ENCODE measurements at places on chromosomes 11 and 22.

DNA sequence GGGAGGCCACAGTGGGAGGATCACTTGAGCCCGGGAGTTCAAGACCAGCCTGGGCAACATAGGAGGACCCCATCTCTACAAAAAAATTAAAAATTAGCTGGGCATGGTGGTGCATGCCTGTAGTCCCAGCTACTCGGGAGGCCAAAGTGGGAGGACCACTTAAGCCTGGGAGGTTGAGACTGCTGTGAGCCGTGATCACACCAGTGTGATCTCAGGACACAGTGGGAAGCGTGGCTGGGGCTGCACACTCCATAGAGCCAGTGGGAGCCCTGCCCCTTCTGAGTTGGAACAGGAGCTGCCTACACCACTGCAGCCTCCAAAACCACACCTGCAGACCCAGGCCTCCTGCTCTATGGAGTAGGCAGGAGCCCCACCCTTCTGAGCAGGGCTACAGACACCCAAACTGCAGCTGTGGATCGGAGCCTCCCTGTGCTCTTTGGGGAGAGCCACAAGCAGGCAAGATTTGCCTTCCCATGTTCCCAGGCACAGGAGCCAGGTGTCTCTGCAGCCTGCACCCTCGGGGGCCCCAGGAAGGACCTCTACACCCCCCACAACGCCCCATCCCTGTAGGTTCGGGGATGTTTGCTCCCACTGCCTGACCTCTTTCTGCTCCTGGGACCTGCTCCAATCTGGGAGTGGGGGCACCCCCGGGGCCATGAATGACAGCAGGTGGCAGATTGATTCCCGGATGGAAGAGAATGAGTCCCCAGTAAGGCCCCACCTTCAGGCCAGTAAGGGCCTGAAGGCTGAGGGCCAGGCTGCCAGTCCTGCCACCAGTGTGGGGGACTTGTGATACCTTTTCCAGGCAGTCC, 245.4 kb downstream of the BUD13 start:
- no peak for DNase-seq

- DNase-seq, result no peak
These were observed 166.0 kb downstream of the METTL15 start for GRCh38 chr11:28274216-28274615.

DNA sequence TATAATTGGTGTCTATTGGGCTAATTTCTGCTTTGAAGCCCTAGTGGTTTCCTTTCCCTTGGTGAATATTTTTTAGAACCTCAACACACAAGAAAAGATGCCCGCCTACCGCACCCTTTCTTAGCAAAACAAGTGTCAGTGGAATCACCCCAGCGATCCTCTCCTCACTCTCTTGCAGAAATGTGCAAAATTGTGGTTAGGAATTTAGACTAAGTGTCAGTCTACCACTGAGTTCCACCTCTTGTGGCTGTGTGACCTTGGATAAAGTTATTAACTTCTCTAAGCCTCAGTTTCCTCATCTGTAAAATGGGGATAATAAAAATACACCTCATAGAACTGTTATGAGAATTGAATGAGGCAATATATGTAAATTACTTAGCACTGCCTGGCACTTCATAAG, 5.3 kb upstream of the JAML start:
- DNase-seq, result no peak

- no peak for DNase-seq
These were observed 38.1 kb downstream of the NUMA1 start for GRCh38 chr11:72042064-72042745.

- DNase-seq, result peak; percentile 88
These were observed 1.8 kb upstream of the PACS1 start for GRCh38 chr11:66068154-66068821.

Data from tongue (tissue), 3 donors.